ENCODE measurements at places on chromosomes 6 and 20. TPM values are rescaled to one million over a fixed set of nuclear protein-coding genes. Genes with fewer than 3 reads are reported as not detected.

SNAI1 gene
- not detected for polyA plus RNA-seq

ANGPT4 gene
- not detected for polyA plus RNA-seq

RSPH3 gene
- 3.4 TPM for polyA plus RNA-seq

ADGB gene
- polyA plus RNA-seq: not detected

ADGRF5 gene
- polyA plus RNA-seq: not detected

ARFGEF3 gene
- polyA plus RNA-seq: not detected

SLC16A10 gene
- 39.3 TPM for polyA plus RNA-seq

SAPCD1 gene
- polyA plus RNA-seq: not detected

TRIM15 gene
- not detected for polyA plus RNA-seq

TSPO2 gene
- not detected for polyA plus RNA-seq

ZNF451 gene
- polyA plus RNA-seq: 34.3 TPM

SIM1 gene
- polyA plus RNA-seq: not detected

CNKSR3 gene
- not detected for polyA plus RNA-seq

NKAPL gene
- polyA plus RNA-seq: 0.14 TPM

SEL1L2 gene
- polyA plus RNA-seq: not detected

ZNF217 gene
- polyA plus RNA-seq: 28.6 TPM

PKIB gene
- not detected for polyA plus RNA-seq

FNDC11 gene
- polyA plus RNA-seq: 0.18 TPM

TDRD6 gene
- not detected for polyA plus RNA-seq

CFAP61 gene
- polyA plus RNA-seq: not detected

EPHA7 gene
- not detected for polyA plus RNA-seq

RNASET2 gene
- 410 TPM for polyA plus RNA-seq
